ENCODE measurements at places on chromosomes 1 and 21. TPM values are rescaled to one million over a fixed set of nuclear protein-coding genes. Genes with fewer than 3 reads are reported as not detected.

The C8B gene
- total RNA-seq: not detected

The GPA33 gene
- 0.07 TPM for total RNA-seq

The GPR3 gene
- total RNA-seq: 11.0 TPM

The FMO4 gene
- total RNA-seq: 0.49 TPM

The KLHDC7A gene
- not detected for total RNA-seq

The SLC35A3 gene
- 12.9 TPM for total RNA-seq

The RIPPLY3 gene
- not detected for total RNA-seq

The KCNJ15 gene
- total RNA-seq: 2.5 TPM

The EVA1C gene
- total RNA-seq: not detected

The ALPL gene
- 0.38 TPM for total RNA-seq

The PKP1 gene
- total RNA-seq: not detected

The AADACL3 gene
- total RNA-seq: not detected

The KLF17 gene
- total RNA-seq: not detected

The SLAMF9 gene
- total RNA-seq: not detected

The TNFRSF1B gene
- 91.6 TPM for total RNA-seq

The GRIK3 gene
- total RNA-seq: not detected

The JAM2 gene
- total RNA-seq: not detected

The TMEM82 gene
- total RNA-seq: not detected

The CD34 gene
- not detected for total RNA-seq

The C4BPB gene
- total RNA-seq: not detected

The TMEM51 gene
- total RNA-seq: 0.80 TPM

The ARHGAP30 gene
- 0.35 TPM for total RNA-seq

The CTSK gene
- total RNA-seq: 1.0 TPM

The ERICH3 gene
- not detected for total RNA-seq

The OR2T33 gene
- 0.27 TPM for total RNA-seq

The OR2W3 gene
- total RNA-seq: 5.5 TPM

The PARP1 gene
- total RNA-seq: 279 TPM

The SERPINC1 gene
- total RNA-seq: 0.62 TPM

The ALG6 gene
- total RNA-seq: 16.9 TPM

The GPR52 gene
- 0.98 TPM for total RNA-seq

The CD101 gene
- total RNA-seq: 0.35 TPM

The SLAMF6 gene
- total RNA-seq: 1.0 TPM

The RABGGTB gene
- 166 TPM for total RNA-seq

The PCP4 gene
- not detected for total RNA-seq

The KIAA1614 gene
- 0.16 TPM for total RNA-seq

The RGS16 gene
- 0.38 TPM for total RNA-seq

The SDHB gene
- 299 TPM for total RNA-seq

The CLCA1 gene
- 0.22 TPM for total RNA-seq

The ARHGEF16 gene
- total RNA-seq: 1.2 TPM

The RCOR3 gene
- 29.5 TPM for total RNA-seq

The TMEM59 gene
- total RNA-seq: 186 TPM
